ENCODE measurements at places on chromosomes 11 and 22.

DNA sequence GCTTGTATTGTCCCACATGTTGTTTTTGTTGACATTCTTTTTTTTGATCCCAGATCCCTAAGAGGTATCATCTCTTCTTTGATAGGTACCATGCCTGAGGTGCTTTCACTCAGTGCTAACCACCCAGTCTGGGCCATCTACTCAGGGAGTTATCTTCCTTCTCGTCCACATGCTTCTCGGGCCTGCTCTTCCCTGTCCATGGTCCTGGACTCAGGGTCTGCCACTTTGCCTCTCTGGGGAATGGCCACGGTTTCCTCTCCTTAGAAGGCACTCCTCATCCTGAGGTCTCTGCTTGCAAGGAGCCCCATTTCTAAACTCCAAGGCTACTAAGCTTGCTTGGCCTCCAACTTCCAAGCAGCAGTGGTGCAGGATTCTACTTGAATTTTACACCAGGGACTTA, 227.0 kb upstream of the NCAM1 start:
- peak; percentile 46 for DNase-seq

DNA sequence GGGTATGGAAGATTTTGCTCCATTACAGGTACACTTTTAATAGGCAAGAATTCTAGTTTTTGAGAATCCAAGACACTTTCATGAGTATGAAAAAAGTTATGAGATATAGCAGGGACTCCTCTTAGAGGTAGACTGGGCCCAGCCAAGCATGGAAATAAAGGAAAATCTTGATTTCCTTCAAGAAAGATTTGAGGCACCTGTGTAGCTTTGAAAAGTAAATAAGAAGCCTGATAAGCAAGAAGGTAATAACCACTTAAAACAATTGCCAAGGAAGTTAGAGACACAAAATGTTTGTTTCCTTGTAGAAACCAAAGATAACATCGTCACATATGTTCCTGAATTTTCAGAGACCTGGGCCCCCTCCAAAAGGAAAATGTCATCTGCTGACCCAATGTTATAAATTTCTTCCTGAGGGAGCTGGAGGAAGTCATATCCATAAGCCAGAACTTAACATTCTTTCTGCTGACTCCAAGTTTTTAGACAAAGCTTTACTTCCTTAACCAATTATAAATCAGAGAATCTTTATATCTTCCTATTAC, 314.5 kb upstream of the ANO3 start:
- DNase-seq, result no peak

DNA sequence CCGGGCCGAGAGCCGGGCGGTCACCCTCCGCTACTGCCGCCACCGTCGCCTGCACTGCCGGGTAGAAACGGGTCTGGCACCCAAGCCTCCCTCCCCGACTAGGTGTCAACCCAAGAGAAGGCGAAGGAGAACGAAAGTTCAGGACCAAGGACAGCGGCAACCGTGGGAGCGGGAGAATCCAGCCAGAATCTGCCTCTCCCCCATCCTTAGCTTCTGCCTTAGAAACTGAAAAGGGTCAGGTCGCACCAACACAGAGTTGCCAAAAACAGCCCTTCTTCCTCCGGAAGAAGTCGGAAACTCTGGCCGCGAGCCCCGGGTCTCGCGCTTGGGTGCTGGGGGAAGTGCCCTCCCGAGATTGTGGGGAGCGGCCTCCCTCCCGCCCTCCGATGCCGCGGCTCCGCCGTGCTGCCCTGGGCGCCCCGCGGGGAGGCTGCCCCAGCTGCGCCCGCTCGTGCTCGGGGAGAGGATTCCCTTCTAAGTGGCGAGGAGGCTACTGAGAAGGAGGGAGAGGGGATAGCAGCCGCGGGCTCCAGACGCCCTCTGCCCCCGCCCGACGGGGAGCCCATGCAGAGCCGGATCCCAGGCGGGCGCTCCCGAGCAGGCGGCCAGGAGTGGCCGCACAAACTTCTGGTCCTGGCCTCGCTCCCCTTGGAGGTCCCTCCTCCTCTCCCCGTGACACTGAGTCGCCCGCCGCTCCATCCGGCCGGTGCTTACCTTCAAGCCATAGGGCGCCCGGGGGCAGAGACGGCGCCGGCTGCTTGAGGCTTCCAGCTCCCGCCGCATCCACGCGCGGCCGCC, 637 bp downstream of the DRD2 start:
- DNase-seq, result peak; percentile 68

- DNase-seq, result no peak
These were observed 320.2 kb downstream of the LARGE1 start for GRCh38 chr22:33600113-33600512.

GRCh38 chr11:56923116-56923515, 65.6 kb upstream of the OR5AK2 start:
- no peak for DNase-seq

DNA sequence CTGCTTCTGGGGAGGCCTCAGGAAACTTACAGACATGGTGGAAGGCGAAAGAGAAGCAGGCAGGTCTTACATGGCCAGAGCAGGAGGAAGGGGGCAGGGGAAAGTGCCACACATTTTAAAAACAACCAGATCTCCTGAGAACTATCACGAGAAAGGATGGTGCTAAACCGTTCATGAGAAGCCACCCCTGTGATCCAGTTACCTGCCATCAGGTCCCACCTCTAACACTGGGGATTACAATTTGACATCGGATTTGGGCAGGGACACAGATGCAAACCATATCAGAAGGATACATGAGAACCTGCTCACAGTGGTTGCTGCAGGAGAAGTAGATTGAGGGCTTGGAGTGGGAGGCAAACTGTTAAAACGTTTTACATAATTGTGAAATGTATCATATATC, 152.2 kb downstream of the ADAMTS15 start:
- DNase-seq, result no peak

- no peak for DNase-seq
These were observed 640.2 kb downstream of the LRRC4C start for GRCh38 chr11:40819230-40819629.

DNA sequence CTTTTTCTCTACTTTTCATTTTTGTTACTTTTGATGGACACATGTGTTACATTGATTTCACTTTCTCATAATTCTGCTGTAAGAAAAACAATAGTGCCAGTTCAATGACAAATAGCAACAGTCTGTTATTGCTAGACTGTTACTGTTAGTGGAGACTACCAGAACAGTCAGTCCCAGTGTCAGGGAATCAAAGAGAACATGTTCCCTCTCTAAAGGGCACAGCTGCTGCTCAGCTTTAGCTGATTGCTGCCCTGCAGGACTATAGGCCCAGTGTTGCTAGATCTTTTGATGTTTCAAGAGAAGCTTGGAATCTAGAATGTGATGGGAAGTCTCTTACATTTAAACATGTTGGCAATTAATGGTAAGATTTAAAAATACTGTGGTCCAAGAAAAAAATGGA, 3.4 kb downstream of the BIRC3 start:
- no peak for DNase-seq

DNA sequence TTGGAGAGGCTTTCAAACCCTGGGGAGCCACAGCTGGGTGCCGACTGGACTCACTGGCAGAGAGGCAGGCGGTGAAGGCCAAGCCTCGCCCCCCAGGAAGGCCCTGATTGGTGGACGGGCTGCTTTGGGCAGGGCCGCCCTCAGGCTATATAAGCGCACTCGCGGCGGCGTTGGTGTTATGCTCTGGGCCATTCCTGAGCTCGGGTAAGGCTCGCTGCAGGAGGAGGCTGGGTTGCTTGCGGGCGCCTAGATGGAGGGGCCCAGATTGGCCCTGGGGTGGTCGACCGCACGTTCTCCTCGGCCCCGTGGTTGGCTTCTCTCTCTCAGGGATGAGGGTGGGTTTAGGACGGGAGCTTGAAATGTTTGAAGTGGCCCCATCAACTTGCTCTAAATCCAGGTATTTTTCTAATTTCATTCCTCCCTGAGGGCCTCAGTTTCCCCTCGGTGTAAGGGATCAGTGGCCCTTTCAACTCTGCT, at the start of gene SPDYC:
SPDYC (plus strand) TSS at position 176 of the 477 bp plus-strand sequence. CDS start 1,125 bp downstream, outside the sequence.
- DNase-seq, result no peak

- peak; percentile 38 for DNase-seq
These were observed 9.3 kb upstream of the CEP295 start for GRCh38 chr11:93652161-93652597.

DNA sequence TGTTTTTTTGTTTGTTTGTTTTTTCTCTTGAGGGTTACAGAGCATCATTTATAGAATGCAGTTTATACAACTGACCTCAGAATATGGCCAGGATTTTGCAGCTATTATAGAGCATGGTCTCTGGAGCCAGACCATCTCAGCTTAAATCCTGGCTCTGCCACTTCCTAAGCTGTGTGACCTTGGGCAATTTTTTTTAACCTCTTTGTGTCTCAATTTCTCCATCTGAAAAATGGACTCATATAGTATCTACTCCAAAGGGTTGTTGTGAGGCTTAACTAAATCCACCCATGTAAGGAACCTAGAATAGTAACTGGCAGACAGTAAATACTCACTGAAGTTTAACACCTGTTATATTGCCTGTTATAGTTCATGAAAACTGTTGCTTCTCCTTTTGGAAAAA, 8.3 kb upstream of the DGAT2 start:
- DNase-seq, result no peak

- DNase-seq, result peak; percentile 47
These were observed 72.1 kb upstream of the ARFGAP3 start for GRCh38 chr22:42928969-42929837.

DNA sequence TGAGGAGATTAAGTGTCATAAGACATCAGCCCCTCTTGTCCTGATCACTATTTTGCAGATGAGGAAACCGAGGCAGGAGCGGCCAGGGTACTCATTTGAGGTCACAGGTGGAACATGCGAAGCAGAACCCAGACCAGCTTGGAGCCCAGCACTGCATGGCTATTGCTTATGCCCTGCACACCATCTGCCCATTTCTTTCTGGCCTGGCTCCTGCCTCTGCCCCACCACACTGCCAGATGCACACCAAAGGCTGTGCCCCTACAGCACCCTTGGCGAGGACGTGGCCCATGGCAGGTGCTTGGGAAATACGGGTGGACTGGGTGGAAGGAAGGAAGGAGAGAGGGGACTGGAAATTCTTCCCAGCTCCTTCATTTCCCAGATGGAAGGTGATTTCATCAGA, 222.9 kb downstream of the CTTN start:
- DNase-seq, result no peak

DNA sequence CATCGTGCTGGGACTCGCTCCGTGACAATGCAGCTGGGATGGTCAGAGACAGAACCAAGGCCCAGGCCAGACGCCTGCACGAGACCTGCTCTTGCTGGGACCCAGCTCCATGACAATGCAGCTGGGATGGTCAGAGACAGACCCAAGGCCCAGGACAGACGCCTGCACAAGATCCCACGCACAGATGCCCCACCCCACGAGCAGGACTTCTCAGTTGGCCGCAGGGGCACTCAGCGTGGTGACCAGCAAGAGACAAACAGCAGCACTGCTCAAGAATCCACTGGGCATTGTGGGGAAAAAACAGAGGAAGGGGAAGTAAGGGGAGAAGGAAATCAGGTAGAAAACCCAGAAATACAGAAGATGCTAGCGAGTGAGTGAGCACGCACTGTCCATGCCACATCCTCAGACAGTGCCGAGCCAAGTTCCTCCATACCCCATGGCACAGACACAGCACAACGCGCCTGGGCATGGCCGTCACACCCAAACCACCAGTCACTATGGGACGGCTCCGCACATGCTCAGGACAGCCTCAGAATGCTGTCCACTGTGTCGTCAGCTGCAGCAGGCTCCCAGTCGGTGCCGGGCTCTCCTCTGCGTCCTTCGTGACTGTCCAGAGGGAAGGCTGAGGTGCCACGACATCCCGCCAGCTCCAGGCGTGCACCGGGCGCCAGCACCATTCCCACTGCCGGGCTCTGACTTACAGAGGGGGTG, 44.5 kb downstream of the BRD1 start:
- DNase-seq, result no peak

DNA sequence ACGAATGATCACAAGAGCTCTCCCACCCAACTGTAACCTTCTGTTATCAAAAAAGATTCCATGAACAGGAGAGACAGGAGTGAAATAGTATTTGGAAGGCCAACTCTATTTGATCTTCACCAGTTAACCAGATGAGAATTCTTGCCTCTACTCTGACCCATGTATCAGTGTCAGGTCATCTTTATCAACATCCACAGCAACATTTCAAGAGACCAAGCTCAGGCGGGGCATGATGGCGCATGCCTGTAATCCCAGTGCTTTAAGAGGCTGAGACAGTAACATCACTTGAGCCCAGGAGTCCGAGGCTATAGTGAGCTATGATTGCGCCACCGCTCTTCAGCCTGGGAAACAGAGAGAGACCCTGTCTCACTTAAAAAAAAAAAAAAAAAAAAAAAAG, 62.3 kb downstream of the GAB2 start:
- DNase-seq, result no peak

DNA sequence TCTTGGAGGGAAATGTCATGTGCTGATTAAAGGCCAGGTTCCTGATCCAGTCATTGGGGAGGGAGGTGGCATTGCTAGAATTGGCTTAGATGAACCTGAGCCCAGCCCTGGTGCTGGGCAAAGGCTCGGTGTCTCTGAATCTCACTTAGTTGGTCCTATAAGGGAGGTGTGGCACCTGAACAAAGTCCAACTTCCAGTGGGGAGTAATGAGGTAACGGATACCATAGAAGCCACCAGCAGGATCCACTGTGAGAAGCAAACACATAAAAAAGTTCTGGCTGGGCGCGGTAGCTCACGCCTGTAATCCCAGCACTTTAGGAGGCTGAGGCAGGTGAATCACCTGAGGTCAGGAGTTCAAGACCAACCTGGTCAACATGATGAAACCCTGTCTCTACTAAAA, 26.6 kb downstream of the PRDM11 start:
- no peak for DNase-seq

DNA sequence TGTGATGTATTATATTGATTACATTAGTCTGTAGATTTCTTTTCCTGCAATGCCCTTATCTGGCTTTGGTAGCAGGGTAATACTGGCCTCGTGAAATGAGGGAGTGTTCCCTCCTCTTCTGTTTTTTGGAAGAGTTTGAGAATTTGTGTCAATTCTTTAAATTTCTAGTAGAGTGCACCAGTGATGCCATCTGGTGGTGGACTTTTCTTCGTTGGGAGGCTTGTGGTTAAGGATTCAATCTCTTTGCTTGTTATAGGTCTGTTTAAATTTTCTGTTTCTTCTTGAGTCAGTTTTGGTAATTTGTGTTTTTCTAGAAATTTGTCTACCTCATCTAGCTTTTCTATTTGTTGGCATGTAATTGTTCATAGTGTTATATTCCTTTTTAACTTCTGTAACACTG, 18.9 kb downstream of the SHANK3 start:
- peak; percentile 47 for DNase-seq

GRCh38 chr22:39349967-39350726, at the start of gene SYNGR1:
SYNGR1 (plus strand) TSS chr22:39349991; CDS start chr22:39350011, 20 bp downstream.
- no peak for DNase-seq

GRCh38 chr11:1487091-1487850, 692 bp upstream of the MOB2 start:
- no peak for DNase-seq
